Lung (tissue), 17 donors: ENCODE measurements at places on chromosomes 11 and 22. TPM values are rescaled to one million over a fixed set of nuclear protein-coding genes. Genes with fewer than 3 reads are reported as not detected.

Gene ST14
- polyA plus RNA-seq, result 70.5 TPM

Gene PHOX2A
- not detected for polyA plus RNA-seq

Gene MN1
- polyA plus RNA-seq, result 2.4 TPM

Gene SSRP1
- polyA plus RNA-seq, result 74.4 TPM

Gene RTN4R
- 5.6 TPM for polyA plus RNA-seq

Gene SYT13
- polyA plus RNA-seq, result 0.08 TPM

Gene TBX10
- polyA plus RNA-seq, result not detected

Gene DGAT2
- 4.2 TPM for polyA plus RNA-seq

Gene PKDREJ
- 0.02 TPM for polyA plus RNA-seq

Gene PPFIA1
- polyA plus RNA-seq, result 27.7 TPM
